ENCODE measurements at places on chromosomes 5 and 9. TPM values are rescaled to one million over a fixed set of nuclear protein-coding genes. Genes with fewer than 3 reads are reported as not detected.

GRCh38 chr5:77546-77945, 14.4 kb upstream of the PLEKHG4B start:
- DNase-seq: no peak

- DNase-seq: no peak
These were observed 67.6 kb downstream of the FOXD1 start for GRCh38 chr5:73380710-73381589.

DNA sequence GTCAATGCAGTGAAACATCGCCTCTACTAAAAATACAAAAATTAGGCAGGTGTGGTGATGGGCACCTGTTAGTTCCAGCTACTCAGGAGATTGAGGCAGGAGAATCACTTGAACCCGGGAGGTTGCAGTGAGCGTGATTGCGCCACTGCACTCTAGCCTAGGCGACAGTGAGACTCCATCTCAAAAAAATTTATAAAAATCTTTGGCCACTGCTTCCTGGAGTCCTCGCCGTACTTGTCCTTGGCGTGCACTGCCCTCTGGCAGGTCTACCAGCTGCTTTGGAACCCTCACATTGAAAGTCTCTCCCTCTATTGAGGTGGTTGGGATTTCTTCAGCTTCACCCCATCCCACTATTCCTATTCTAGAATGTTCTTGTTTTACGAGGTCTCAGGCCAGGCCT, 25.0 kb downstream of the DYNC2I2 start:
- DNase-seq: no peak

KLF9 gene
- 18.1 TPM for total RNA-seq

DNA sequence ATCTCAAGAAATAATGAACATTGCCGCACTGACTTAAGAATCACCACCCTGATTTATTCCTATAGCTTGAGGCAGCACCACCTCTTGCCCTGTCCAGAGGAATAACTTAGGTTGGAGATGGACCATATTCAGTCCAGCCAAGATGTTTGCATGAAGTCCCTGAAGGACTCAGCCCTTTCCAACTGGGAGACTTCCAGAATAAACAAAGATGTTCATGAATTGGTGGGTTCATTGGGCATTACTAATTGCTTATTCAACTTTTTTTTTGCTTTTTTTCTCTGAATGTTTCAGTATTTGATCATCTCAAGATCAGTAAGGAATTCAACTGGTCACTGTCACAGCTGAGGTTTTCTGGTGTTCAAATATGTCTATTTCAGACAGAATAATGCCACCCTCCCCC, 470.6 kb downstream of the CCDC171 start:
- no peak for DNase-seq

DNA sequence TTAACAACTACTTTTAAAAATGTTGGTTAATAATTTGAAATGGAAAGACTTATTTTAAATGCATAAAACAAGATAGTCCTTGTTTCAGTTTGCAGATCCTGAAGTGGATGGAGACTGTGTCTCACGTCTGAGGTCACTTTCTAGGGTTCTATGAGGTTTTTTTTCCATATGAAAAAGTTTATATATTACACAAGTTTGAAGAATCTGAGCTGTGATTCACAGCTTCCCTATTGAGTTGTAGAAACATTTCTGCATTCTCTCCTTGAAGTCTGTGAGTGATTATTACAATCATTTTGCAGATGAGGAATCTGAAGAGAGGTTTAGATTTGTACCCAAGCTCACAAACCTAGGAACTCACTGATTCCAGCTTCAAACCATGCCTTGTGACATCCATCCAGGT, 442.5 kb upstream of the KLF4 start:
- no peak for DNase-seq

DNA sequence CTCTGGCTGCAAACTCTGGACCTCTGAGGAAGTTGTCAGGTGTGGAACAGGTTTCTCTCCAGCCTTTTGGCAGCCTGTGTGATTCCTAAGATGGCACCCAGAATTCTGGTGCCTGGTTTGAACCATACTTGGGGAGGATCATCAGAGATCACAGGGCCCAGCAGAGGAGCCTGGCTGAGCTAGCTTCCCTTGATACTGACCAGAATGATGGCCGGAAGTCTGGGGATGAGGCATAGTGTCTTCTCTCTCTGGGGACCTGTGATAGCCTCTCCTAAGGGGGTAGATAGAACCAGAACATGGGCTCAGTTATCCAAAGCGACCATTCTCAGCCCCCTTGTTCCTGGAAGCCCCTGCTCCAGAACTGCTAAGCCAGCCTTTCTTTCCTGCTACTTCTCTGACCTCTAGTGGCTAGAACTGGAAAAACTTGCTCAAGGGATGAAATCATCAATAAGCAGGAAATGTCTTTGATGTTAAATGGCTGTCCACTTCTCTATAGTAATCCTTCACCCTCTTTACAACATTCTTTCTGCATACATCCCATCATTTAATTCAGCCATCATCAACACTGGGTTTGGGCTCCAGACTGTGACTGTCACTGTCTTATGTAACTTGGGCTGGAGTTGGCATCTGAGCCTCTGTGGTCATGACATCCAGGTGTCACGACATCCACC, 55.1 kb downstream of the C9orf152 start:
- DNase-seq: no peak

- DNase-seq: no peak
These were observed 2062.2 kb upstream of the CDH6 start for GRCh38 chr5:29131285-29131684.

- no peak for DNase-seq
These were observed 9.6 kb downstream of the HMCN2 start for GRCh38 chr9:130275156-130275555.

GRCh38 chr5:82046276-82046647, 74.4 kb downstream of the ATG10 start:
- no peak for DNase-seq

- DNase-seq: no peak
These were observed 103.5 kb downstream of the NTRK2 start for GRCh38 chr9:84773022-84773421.

DNA sequence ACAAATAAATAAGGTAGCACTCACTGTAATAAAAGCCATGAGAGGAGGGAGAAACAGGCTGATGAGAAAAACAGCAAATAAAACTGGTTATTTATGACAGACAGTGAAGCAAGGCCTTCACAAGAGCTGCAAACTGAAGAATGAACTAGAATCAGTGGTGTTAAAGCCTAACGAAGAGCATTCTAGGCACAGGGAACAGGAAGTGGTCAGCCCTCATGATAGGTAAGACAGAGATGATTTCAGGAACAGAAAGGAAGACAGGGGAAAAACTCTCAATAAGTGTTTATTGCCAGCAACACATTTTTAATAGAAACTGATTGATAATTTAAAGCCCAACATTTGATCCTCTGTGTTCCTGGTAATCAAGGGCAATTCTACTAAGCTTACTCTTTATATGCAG, 124.5 kb downstream of the EDIL3 start:
- DNase-seq: no peak

- no peak for DNase-seq
These were observed 54.0 kb upstream of the MAP3K1 start for GRCh38 chr5:56761151-56761885.

OR1B1 gene
- total RNA-seq: not detected

- no peak for DNase-seq
These were observed 35.5 kb downstream of the BICD2 start for GRCh38 chr9:92728831-92729734.

GRCh38 chr5:143205386-143205785, 198.1 kb downstream of the NR3C1 start:
- DNase-seq: no peak

GSN gene
- total RNA-seq: 1.5 TPM

- DNase-seq: no peak
These were observed 289.8 kb upstream of the GRAMD2B start for GRCh38 chr5:126133424-126133823.

DNA sequence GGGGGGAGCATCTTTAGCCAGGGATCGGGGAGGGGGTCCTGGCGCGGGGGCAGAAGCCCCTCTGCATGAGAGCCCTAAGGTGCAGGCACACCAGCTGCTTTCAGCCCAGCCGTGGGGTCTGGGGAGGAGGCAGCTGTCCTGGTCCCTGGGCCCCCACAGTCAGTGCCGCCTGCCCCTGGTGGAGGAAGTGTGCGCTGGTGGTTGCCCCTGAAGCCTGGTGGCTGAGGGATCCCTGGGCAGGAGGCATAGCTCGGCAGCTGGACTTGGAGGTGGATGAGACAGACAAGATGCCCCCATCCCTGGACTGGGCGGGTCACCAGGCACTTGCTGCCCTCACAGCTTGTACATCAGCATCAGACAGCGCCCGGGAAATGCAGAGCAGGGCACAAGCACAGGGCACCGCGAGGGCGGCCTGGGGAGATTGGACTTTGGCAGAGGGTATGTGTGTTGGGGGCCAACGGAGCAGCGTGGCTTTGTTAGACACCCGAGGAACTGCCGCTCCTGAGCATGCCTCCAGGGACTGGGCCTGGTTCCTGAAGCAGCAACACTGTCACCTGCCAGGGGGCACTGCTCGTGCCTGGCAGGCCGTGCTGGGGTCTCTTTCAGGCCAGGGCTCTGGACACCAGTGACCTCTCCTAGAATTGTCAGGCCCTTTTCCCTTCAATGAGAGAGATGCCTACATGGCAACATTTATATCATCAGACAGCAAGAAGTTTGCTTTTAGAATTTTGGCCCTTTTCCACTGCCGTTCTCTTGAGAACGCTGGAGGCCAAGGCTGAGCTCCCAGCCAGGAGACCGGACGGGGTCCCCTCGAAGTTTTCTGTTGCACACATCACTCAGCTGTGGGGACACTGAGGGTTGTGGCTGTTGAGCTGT, 41.9 kb upstream of the CTSL start:
- no peak for DNase-seq

RNF183 gene
- total RNA-seq: not detected

GRCh38 chr9:4489562-4489918, 728 bp upstream of the SLC1A1 start:
- no peak for DNase-seq

GRCh38 chr9:116475201-116475600, 211.9 kb upstream of the TRIM32 start:
- no peak for DNase-seq

GRCh38 chr9:4596165-4596922, 65.8 kb upstream of the PLPP6 start:
- peak; percentile 32 for DNase-seq

GRCh38 chr5:178221282-178221681, 11.3 kb downstream of the PHYKPL start:
- DNase-seq: no peak

DNA sequence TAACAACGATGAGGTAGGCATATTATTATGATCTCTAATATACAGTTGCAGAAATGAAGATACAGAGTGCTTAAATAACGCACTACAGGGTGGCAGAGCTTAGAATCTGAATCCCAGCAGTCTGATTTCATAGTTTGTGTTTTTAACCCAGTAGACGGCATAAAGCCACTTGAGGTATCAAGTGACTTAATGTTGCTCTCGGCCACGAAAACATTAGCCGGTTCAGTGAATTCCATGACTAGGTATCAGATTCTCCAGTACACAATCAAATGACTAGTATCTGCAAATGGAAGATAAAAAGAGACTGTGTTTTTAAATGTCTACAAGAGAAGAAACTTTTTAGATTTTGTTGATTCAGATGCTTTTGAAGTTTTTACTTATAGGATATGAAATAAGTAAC, 24.8 kb downstream of the SMC2 start:
- DNase-seq: no peak

GRCh38 chr5:110824936-110825441, 86.2 kb downstream of the SLC25A46 start:
- no peak for DNase-seq

- no peak for DNase-seq
These were observed 4.0 kb downstream of the GADD45G start for GRCh38 chr9:89608641-89609335.

DNA sequence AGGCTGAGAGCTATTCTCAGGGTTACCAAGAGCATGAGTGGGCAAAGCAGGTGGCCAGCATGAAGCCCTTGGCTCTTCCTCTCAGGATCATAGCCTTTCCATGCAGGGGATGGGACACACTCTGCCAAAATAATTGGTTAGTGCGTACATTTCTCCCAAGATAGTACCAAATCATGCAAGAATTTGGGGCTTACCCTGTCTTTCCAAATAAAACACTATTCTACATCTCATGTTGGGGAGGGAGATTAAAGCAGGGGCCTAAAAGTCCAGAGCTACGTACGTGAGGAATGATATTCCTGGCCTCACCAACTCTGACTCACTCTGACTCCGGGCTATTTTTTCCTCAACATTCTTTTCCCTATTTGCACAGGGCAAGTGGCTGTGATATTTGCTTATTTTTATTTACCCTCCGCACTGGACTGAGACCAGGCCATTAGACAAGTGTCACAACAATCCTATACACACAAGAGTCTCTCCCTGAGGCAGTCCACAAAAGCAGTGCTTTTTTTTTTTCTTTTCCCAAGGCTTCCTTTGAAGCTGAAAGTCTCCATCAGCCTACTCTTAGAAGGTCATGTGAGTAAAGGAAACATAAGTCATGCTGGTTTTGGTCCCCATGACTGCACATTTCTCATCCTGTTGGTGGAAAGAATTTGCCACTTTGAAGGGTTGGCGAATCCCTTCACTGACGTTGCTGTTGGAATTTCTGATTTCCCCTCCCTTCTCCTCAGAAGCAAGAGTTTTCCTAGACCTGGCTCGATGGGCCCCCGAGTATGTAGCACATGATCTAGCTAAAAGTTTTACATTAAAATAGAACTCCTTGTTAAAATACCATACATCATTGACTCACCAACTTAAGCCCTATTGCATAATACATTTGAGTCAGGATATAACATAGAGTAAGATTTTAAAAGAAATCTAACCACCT, 40.0 kb downstream of the TMEM252 start:
- DNase-seq: no peak

DNA sequence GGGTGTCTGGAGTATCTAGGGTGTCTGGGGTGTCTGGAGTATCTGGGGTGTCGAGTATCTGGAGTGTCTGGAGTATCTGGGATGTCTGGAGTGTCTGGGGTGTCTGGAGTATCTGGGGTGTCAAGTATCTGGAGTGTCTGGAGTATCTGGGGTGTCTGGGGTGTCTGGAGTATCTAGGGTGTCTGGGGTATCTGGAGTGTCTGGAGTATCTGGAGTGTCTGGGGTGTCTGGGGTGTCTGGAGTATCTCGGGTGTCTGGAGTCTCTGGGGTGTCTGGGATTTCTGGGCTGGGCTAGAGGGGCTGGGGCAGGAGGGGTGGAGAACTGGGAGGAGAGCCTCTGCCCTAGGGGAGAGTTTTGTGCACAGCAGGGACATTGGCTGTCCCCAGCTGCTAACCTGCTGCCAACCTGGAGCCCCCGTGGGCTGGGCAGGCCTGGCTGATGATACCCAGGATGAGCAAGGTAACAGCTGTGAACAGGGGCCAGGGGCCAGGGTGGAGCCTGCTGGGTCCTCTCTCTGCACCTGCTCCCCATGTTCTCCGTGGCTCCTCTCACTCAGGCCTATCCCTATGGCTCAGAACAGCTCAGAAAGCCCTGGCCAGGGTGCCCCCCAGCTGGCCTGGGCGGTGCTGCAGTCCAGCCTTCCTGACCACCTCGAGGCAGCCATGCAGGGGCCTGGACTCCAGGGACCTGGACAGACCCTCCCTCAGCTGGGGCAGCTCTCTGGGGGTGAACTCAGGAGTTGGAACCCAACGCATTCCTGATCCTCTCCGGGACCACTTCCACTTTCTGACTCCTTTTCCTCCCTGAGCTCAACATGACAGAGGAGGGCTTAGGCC, 29.9 kb downstream of the LHX3 start:
- DNase-seq: no peak

KIF24 gene
- 6.1 TPM for total RNA-seq

CHMP5 gene
- 70.7 TPM for total RNA-seq

- no peak for DNase-seq
These were observed 424.5 kb upstream of the CLINT1 start for GRCh38 chr5:158283397-158283796.
